ENCODE measurements at places on chromosomes 3 and 15.

DNA sequence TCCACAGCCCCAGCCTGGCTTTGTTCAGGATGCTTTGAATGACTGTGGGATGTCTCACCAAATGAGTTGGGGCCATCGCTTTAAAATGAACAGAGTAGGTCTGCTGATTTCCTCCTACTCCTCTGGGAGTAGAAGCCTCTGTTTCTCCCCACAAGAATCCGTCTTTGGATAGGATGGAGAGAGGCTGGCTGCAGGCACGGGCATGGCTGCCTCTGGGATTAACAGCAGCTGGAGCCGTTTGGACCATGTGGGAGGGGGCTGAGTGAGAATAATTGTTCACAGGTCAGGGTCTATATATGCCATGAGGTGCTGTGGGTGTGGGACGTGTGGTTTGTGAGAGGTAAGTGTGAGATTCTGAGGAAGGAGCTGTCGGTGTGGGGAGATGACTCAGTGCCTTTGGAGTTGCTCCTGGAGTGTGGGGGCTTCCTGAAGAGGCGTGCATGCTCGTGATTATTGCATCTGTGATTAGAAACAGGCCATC lies 48.0 kb upstream of the APEH start:
- no peak for DNase-seq

DNA sequence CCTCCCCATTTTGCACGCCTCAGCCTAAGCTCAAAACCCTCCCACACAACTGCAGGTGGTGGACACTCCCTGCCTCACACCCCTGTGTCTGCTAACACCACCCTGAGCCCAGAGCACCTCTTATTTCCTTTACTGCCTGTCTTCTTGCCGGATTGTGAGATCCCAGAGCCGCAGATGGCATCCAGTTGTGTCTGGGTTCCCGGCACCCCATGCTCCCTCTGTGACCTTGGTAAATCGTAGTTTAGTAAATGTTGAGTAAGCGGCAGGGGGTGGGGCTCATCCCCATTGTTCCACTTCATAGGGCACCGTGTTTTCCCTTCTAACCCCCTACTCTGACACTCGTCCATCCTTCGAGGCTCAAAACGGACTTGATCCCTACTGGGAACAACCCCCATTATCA lies 14.9 kb downstream of the SPINT1 start:
- DNase-seq, result no peak

GRCh38 chr3:4474683-4475490 lies 7.8 kb upstream of the SUMF1 start:
- DNase-seq, result no peak

DNA sequence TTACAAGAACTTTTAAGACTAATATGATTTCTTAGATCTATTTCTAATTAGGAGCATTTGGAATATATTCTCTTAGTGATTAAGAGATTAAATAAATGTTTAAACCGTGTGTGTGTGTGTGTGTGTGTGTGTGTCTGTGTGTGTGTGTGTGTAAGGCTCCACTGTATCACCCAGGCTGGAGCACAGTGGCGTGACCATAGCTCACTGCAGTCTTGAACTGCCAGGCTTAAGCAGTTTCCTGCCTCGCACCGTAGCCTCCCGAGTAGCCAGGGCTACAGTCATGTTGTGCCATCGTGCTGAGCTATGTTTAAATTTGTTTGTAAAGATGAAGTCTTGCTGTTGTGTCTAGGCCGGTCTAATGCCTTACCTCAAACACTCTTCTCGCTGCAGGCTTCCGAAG lies 109.4 kb downstream of the KLHL25 start:
- no peak for DNase-seq

DNA sequence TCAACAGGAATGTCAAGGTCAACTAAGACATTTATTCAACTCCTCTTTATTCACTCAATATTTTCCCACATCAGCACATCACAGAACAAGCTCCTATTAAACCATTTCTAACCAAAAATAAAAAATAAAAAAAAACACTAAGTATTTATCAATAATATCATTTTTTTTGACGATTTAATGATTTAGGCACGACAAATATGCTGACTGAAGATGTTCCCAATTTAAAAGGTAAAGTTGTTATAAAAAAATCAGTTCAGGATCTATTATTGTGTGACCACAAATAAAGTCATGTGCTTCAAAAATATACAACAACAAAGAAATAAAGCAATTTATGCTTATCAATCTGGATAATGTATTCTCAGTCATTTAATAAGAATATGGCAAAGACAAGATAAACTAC lies 16.2 kb downstream of the DPH6 start:
- DNase-seq, result no peak

GRCh38 chr15:80277147-80277546 lies 25.1 kb upstream of the CTXND1 start:
- no peak for DNase-seq

- no peak for DNase-seq
These were observed 1.9 kb upstream of the RAB43 start for GRCh38 chr3:129123314-129124060.

- DNase-seq, result no peak
These were observed 30.6 kb downstream of the INTS14 start for GRCh38 chr15:65580287-65580686.

GRCh38 chr15:77186594-77187011 lies 115.7 kb upstream of the TSPAN3 start:
- no peak for DNase-seq

- DNase-seq, result peak; percentile 57
These were observed 298.1 kb upstream of the NECTIN3 start for GRCh38 chr3:110773413-110773954.

GRCh38 chr3:103499132-103499900 lies 1064.5 kb downstream of the ZPLD1 start:
- DNase-seq, result no peak

- DNase-seq, result no peak
These were observed 46.9 kb upstream of the CSPG4 start for GRCh38 chr15:75759416-75760130.

DNA sequence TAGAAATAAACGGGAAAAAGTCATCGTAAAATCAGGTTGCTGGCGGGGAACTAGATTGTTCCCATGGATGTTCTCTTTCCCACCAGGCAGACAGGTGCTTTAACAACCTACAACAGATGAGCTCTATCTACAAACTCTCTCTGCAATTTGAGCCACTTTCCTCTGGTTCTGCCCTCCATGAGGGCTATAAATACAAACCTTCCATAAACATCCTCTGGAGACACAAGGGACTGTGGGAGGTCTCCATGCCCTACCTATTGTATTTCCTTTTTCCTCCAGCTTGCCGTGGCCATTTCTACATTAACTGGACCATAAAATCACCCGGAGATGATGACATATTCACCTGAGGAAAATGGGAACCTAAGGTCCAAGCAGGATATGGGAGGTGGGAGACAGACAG lies 151.1 kb downstream of the GABRB3 start:
- no peak for DNase-seq

DNA sequence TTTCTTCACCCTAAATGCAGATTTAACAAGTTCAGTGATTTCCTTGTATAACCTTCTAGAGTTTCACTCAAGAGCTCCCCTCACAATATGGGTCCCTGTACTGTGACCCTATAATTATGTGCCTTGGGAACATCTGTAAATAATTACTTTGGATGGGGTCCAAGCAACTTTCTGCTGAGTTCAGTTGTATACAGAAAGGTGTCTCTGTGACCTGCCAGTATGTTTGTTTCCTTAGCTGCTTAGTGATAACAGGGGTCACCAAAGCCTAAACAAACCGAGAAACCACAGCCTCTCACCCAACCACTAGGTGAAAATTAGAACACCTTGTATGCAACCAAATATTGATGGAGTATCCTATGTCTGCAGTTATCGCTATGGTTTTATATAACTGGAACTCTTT lies 29.8 kb upstream of the SLC25A36 start:
- no peak for DNase-seq

DNA sequence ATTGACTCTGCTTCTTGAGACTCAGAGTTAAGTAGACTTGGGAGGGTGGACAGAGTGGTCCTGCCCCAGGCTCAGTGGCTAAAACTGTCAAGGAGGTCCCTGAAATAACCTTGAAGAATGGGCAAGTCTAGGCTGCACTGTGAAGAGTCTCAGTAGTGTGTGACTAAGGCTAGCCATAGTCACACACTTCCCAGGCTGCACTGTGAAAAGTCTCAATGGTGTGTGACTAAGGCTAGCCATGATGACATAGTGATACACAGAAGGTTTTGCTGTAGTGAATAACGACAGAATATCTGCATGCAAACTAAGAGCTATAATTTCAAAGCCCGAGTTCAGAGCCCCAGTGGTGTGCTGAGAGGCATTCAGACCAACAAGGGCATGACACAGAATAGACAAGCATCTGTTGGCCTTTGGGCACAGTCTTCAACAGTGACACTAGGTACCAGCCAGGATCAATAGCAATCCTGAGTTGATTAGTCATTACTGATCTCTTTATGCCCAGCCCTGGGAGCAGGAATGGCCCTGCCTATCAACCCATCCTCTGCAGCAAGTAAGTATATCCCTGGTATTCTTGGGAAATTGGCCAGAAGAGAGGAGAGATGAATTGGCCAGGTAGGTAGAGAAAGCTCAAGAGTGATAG lies 72.4 kb upstream of the BBX start:
- no peak for DNase-seq

GRCh38 chr3:90018779-90019178 lies 911.4 kb downstream of the EPHA3 start:
- no peak for DNase-seq

GRCh38 chr15:88695101-88695500 lies 56.3 kb downstream of the ISG20 start:
- no peak for DNase-seq

DNA sequence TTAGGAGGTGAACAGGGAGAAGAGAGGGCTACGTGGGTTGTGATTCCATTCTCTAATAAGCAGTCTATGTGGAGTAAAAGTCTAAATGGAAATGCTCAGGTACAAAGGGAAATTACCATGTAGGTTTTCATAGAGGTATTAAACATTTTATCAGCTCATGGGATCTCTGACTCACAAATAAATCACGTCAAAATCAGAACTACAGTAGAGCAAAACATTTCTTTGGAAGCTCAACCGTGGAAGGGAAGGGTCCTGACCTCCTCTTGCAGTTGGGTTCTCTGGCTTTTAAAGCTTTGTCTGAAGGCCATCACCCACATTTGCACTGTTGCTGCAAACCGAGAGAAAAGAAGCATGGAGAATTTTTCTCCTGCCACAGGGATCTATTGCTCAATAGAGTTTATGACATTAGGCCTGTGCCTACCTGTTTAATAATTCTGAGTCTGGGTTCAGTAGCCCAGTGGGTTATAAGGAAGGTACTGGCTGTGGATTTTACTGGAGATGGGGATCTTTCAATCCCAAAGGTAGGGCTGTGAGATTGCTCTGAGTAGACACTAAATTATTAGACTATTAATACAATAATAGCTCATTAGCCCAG lies 24.2 kb upstream of the PGPEP1L start:
- DNase-seq, result no peak

Measured in HTR-8/SVneo (cell line).